Astrocyte of the hippocampus (primary cell): ENCODE measurements at places on chromosomes 1 and 21.

- no peak for DNase-seq
These were observed 5.9 kb upstream of the PAFAH2 start for GRCh38 chr1:26003756-26004155.

GRCh38 chr1:208251911-208252835, 8.0 kb upstream of the PLXNA2 start:
- peak; percentile 57 for DNase-seq

DNA sequence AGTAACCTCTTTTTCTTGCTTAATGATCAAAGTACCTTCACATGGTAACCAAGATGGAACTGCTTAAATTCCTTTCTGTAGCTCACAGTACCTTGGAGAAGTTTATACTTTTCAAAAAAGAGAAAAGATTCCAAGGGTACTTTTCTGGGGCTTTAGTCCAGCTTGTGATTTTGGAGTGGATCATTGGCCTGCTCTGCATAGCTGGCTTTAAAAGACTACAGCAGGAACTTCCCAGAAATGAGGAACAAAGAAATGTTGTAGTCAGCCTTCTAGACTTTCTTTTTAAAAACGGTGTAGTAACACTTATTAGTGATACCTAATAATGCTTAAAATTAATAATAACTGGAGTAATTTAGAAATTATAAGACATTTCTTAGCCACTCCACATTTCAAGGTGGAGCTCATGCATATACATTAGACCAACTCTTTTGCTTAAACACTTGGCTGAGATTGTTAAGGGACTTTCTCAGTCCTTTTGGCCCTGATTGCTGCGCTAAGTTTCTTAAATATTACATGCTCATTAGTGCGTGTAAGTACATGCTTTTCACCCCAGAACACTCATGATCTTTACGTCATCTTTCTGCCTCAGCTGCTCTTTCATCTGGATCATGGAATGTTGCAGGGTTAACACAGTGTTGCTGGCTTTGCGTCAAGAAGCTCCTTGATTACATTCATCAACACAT, 57.3 kb downstream of the SDCCAG8 start:
- DNase-seq: peak; percentile 53

DNA sequence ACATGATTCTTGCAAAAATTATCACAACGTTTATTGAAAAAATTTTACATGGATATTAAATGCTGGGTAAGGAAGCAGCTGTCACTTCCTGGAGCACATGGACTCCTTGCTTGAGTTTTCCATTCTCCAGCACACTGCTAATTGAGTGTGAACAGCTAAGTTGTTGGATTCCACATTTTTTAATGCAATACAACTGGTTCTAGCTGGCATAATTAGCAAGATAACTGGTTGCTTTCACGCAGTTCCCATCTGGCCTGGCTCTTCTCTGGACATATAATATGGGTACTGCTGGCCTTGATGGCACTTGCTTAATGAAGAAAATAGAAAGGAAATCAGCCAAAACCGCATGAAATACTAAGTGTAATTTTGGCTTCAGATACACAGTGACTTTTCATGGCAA, 26.6 kb downstream of the RGS21 start:
- DNase-seq: no peak

DNA sequence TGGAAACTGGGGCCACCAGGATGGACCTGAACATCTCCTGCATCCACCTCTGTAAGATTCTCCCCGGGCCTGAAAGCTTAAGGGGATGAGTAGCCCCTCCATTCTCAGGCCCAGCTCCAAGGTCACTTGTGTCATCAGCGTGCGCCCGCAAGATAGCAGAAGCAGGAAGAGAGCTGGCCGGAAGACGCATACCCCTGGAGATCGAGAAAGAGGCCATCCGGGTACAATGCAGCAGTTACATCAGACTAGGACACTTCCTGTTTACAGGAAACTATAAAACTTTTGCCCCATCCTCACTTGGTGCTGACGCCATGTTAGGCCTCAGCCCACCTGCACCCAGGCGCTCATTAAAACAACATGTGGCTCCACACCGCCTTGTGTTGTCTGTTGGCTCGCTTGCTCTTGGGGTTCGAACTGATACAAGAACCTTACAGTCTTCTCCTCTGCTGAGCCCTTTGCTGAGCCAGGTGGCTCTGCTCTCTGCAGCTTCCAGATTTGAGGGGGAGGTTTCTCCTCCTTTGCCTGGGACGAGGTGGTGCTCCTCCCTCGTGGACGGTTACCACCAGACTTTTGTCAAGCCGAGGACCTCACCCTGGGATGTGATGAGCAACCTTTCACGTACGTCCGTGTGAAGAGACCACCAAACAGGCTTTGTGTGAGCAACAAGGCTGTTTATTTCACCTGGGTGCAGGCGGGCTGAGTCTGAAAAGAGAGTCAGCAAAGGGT, 277.5 kb upstream of the C1orf174 start:
- DNase-seq: no peak

GRCh38 chr21:38637161-38637560, 138.9 kb upstream of the ERG start:
- DNase-seq: no peak

GRCh38 chr21:22019766-22020165, 1021.6 kb downstream of the NCAM2 start:
- no peak for DNase-seq

DNA sequence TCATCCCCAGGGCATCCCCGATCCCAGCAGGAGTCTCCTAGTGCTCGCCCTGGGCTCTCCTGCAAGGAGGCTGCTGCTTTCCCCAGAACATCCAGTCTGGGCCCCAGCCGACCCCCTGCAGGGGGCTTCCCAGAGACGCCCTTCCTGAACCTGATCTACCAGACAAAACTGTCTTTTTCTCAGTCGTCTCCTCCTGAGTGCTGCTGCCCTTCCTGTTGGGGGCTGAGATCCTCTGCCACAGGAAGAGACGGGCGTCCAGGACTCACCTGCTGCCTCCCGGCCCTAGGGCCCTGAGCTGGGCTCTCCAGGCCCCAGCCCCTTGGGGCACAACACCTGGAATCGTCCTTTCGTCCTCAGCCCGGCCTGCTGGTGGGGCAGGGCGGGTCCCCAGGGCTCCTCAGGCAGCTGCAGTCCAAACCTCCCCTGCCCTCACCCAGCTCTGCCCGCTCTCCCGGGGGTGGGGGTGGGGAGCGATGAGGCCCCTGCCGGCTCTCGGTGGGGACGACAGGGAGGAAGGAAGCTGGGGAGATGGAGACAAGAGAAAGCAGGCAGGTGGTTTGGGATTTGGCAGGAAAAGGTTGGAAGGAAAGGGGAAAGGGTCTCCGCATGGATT, 36.9 kb downstream of the TP73 start:
- no peak for DNase-seq
